ENCODE measurements at places on chromosomes 2 and 18. TPM values are rescaled to one million over a fixed set of nuclear protein-coding genes. Genes with fewer than 3 reads are reported as not detected.

DNA sequence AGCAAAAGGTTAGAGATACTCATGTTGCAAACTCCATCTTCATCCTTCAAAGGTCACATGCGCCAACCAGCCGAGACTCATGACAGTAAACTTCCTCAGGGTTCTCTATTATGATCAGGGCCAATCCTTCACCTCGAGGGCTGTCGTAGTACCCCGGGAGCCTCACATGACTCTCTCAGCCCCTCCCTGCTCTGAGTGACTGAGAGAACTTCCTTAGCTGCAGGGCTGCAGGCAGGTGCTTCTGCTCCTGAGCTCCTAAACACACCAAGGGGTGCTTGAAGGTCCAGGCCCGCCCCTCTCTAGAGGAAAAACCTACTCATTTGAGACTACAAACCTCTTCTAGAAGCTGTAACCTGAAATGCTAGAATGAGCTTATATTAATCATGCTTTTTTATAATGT, 48.2 kb downstream of the LONRF2 start:
- DNase-seq, result no peak

DNA sequence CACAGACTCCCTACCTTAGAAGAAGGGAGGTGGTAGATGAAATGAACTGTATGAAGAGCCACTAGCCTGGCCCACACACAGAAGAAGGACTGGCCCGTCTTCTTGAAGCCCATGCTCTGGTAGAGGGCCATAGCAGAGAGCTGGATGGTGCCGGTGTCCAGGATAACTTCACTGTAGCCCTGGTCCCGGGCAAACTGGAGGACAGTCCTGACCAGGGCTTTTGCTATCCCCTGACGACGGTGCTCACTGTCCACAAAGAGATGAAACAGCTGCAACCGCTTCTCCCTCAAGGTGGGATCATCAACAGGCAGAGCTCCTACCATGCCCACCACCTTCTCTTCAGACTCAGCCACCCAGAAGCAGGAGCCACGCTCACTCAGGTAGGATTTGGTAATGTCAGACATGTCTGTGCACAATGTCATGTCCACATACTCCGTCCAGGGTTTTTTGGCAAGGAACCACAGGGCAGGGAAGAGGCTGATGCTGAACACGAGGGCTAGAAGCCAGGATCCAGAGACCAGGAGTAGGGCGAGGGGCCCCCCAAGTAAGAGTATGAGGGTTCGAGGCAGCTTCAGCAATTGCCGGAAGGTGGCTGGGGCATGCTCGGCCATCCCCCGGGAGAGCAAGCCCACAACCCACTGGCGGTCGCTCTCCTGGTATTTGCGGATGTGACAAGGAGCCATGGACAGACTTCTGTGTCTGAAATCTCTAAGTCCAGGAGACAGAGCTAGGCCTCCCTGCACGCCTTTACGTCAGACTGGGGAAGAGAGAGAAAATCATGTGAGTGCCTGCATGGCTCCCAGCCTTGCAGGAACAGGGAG, 1.1 kb downstream of the NAT8 start:
- DNase-seq, result no peak

DNA sequence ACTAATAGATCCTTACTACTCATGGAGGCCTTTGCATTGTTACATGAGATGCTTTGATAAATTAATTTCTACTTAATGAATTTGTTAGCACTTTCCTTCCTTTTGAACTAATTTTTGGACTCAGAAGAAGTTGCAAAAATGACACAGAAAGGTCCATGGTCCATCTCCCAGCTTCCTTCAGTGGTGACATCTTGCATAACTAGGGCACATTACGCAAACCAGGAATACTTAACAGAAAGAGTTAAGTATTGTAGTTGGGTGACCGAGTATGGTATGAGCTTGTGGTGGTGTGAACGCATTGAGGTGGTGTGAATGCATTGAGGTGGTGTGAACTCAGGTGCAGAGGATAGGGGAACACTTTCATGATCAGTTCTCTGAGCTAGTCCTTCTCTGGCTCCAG, 151.1 kb upstream of the TWIST2 start:
- DNase-seq, result no peak

- DNase-seq, result no peak
Observed at GRCh38 chr18:3947383-3947782, 497.4 kb downstream of the TGIF1 start.

- DNase-seq, result no peak
Observed at GRCh38 chr2:237873421-237873831, 14.0 kb downstream of the RAMP1 start.

- no peak for DNase-seq
Observed at GRCh38 chr2:26969077-26969844, 1.2 kb upstream of the MAPRE3 start.

LIMS3 gene
- total RNA-seq, result 1.3 TPM

MOGAT1 gene
- total RNA-seq, result not detected

CABYR gene
- total RNA-seq, result 2.6 TPM

GKN2 gene
- total RNA-seq, result not detected

Measured in T-helper 17 cell (primary cell).